ENCODE measurements at places on chromosomes 6 and 20.
A peak's percentile ranks its signal among the peaks of the same experiment; 100 is the strongest.

- DNase-seq: no peak
These were observed 8.5 kb upstream of the SLC12A5 start for GRCh38 chr20:46020555-46020954.

- no peak for DNase-seq
These were observed 49.0 kb upstream of the RANBP9 start for GRCh38 chr6:13760307-13761304.

DNA sequence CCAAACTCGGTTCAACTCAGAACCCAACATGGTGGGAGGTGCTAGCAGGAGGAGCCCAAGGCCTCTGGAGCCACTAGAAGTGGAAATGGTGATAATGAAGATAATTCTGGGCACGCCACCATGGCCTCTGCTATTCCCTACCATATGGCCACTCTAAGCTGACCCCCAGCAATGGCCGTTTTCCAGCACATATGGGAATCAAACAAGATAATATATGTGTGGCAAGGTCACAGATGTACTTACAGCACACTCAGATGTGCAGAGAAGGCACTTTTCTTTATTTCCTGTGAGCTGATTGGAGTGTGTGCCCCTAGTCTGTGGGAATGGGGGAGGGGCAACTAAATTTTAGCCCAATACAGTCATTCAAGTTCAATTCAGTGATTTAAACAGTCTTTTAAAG lies 153.4 kb upstream of the LRFN2 start:
- no peak for DNase-seq

DNA sequence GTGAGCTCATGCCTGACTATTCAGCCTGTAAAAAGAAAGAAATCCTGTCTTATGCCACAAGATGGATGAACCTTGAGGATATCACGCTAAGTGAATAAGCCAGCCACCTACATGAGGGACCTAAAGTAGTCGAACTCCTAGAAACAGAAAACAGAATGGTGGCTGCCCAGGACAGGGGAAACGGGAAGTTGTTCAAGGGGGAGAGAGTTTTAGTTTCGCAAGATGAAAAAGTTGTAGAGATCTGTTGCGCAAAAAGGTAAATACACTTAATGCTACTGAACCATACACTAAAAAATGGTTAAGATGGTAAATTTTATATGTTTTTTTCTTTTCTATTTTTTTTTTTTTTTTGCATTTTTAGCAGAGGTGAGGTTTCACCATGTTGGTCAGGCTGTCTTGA lies 74.1 kb upstream of the RALY start:
- no peak for DNase-seq

DNA sequence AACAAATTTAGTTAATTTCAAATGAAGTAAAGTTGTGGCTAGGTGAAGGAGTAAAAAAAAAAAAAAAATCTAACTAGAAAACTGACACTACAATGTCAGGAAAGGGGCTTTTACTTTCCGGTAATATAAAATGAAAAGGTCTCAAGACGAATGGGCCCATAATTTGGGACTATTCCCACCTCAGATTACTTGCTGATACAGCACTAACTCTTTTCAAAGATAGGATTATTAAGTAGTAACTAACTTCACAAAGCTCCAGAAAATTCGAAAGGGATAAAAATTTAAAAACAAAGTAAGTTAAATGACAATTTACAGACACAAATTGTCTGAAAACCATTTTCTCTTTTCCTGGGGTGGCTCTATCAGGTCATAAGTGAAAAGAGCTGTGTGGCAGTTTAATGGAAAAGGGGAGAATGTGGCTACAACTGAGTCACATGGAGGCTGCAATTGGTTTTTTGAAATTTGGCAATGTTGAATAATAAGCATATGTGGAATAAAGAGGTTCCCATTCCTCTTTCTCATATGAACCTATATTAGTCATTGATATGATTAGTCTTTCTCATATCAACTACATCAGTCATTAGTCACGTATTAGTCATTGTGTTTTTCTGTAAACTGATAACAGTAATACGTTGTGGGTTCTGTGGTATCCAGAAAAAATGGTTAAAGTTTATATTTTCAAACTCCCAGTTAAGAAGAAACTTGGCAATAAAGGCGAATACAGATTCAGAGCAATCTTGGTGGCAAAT lies 78.0 kb downstream of the RWDD2A start:
- no peak for DNase-seq

GRCh38 chr6:2978923-2979322 lies 7.6 kb upstream of the SERPINB6 start:
- DNase-seq: no peak

DNA sequence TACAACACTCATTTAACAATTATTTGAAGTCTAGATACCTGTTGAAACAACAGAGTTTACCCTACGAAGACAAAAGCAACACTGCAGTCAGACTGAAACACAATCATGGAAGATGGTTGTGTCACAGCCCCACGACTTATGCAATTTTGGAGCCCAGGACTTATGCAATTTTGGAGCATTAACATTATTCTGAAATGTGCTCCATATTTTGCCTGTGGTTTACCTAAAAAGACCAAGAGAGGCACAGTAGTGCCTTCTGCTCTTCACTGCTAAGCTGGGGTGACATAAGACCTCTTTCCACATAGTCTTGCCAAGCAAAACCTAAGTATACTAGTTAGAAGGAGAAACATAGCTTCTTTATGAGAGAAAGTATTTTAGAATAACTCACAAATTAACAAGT lies 216.5 kb downstream of the PTPRK start:
- no peak for DNase-seq

DNA sequence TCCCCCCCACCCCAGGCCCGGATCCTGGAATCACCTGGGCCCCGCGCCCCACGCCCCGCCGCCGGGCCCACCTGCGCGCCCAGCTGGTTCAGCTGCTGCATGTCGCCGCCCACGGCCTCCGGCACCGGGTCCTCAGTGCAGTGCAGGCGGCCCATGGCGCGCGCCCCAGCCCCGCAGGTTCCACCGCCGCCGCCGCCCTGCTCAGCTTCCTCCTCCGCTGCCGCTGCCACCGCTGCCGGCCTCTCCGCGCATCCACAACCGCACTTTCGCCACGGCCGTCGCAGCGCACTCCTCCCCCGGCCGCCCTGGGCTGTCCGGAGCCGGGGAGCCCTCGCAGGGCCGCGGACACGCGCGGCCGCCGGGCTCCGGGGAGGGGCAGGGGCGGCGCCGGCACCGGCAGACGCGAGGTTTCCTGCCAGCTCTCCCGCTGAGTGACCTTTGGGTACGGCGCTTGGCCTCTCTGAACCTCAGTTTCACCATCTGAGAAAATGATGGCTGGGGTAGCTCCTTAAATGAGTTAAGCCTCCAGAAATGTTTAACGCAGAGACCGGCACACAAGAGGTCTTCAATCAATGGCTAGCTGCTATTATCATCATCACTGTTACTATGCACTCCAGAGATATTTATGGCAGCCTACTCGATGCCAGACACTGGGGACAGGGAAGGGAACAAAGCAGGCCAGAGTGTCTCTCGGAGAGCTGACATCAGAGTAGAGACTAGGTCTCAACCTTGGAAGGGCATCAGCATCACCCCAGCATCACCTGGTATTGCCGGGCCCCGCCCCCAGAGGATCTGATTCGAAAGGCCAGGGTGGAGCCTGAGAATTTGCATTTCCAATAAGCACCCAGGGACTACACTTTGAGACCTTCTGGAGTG lies at the start of gene COMMD7:
Gene COMMD7, minus strand, starts transcription at position 231 of the 876 bp plus-strand sequence. Its CDS starts 76 bp downstream, at position 155.
- DNase-seq: peak; percentile 72

DNA sequence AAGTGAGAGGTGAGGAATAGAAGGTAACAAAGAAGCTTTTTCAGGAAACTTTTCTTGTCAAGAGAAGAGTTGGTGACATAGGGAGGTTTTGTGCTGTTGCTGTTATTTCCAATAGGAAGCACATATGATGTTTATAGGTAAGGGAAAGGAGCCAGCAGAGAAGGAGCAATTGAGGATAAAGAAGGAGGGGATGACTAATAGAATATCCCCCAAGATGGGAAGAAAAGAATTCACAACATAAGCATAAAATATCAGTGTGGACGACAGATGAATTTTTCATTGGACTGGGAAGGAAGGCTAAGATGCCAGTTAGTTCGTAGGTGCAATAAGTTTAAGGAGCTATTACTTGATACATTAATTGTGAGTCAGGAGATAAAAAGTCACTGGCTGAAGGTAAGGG lies 8.5 kb upstream of the BEND6 start:
- DNase-seq: no peak

DNA sequence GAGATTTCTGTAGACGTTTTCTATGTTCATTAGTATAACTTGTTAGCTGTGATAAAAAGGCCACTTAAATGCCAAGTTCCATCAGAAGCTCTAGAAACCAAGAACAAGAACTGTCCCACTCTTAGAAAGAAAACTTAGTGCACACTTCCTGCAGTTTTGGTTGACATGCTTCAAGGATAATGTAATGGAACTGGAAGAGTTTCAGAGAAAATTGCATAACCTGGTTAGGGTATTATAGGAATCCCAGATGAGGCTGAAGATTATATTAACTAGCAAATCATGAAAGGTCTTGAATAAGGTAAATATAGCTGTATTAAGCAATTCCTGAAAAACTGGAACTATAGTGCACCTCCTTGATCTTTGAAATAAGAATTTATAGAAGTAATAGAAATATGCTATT lies 1.8 kb upstream of the PHACTR2 start:
- DNase-seq: no peak

DNA sequence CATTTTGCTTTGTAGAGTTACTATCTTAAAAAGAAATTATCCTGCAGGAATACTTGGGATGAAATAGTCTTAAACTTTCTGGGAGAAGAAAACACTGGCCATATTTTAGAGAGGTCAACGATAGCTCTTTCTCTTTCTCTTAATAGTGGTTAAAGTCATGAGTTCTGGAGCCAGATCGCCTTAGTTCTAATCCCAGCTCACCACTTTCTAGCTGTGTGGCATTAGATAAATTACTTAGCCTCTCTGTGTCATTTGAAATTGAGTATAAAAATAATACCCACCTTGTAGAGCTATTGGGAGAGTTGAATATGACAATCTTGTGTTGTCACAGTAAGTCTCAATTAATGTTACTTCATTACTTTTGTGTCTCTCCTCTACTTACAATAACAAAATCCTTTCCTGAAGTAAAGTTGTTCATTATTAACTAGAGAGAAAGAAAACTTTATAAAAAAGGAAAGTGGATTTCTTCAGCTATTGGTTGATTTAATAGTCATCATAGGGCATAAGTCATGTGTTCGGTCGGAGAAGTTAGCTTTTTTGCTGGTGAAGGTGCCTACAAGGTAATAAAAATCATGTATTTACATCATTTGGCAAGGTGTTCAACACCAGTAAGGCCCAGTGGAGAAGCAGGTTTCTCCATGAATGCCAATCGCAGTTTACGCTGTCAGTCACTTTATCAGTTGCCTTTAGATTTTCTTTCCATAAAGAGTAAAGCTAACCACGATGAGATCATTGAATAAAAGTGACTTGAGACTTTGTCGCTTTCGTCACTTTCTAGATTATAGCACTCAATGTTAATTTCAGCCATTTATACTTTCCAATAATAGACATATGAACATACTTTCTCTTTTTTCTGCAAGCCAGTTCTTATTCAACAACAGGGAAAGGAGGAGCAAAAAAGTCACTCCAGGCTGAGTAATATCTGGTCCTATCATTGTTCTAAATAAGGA lies 2.0 kb downstream of the NEDD9 start:
- no peak for DNase-seq

DNA sequence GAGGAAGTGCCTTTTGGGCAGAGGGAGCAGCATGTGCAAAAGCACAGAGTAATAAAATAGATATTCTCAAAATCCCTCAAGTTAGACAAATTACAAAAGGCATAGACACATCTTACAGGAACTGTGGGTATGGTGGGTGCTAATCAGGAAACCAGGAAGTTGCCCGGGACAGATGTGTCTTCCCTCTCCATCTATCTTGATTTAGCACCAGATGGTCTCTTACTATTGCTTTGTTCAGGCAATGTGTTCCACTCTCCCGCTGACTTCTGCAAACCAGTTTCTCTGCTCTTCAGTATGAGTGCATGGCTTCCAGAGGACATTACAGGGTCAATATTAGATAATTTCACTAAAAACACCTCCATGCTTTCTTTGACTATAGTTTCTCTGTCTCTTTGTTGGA lies 13.2 kb downstream of the CITED2 start:
- no peak for DNase-seq

DNA sequence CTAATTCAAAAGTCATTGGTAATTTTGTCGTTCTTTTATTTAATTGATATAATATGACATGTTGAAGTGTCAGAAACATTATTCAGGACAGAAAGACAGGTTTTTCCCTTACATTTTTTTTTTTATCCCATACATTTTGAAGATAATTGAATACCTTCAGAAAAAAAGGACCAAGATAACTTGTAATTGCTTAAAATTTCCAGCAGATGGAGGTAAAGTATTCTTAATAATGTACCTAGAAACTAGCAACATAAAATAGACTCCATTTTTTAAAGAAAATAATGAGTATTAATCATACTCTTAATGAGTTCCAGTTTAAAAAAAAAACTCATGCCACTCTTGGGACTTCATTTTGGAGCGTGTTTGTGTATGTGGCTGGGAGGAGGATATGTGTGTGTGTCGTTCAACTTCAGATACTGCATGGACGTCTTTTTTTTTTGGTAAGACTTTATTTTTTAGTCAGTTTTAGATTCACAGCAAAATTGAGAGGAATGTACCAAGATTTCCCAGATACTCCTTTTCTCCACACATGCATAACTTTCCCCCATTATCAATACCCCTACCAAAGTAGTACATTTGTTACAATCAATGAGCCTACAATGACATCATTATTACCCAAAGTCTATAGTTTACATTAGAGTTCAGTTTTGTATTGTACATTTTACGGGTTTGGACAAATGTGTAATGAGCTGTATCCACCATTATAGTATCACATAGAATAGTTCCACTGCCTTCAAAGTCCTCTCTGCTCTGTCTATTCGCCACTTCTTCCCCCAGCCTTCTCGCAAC lies 79.4 kb downstream of the ROS1 start:
- no peak for DNase-seq

DNA sequence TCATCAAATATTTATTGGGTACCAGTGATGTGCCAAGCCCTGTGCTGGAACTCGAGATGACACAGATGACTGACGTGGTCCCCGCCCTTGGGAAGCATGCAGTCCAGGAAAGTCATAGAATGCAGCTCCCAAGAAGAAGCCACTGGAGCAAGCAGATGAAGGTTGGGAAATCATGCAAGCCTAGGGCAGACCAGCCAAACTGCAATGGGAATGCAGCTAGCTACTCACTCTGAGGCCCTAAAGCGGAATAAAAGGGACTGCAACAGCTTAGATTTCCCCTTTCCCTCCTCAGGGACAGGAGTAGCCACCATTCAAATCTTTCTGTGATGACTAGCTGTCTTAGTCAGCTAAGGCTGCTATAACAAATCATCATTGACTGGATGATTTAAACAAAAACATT lies 152.2 kb downstream of the MAFB start:
- DNase-seq: no peak
